ENCODE measurements at places on chromosomes 11 and 22.

DNA sequence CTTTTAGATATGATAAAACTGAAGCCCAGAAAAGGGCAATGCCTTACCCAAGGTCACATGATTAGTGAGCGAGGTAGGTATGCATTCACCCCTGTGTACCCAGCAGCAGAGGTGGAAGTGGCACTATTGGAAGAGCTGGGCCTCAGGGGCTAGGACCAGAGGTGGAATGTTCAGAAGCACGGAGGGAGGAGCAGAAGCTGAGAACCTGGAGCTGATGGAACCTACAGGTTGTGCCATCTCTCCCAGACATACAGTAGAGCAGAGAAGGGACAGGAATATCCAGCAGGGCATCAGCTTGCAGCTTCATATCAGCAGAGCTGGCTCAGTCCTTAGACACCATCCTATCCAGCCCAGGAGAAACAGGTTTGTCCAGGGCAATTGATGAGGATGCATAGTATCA lies 14.6 kb upstream of the FCHSD2 start:
- no peak for DNase-seq

DNA sequence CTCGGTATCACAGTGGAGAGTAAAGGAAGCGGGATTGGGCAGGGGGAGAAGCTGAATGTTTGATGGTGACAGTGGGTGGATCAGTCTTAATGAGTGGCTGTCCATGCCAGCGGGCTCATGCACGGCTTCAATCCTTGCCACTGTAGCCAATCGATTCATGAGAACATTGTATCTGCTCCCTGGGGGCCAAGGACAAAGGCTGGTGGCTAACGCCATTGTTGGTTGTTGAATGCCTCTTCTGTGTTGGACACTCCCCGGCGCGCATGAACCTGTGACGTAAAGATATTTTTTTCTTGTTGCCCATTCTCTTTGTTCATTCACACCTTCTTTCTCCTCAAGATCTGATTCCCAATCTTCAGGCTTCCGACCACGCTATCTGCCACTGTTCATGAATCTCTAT lies 20.9 kb upstream of the ATXN10 start:
- DNase-seq = no peak

DNA sequence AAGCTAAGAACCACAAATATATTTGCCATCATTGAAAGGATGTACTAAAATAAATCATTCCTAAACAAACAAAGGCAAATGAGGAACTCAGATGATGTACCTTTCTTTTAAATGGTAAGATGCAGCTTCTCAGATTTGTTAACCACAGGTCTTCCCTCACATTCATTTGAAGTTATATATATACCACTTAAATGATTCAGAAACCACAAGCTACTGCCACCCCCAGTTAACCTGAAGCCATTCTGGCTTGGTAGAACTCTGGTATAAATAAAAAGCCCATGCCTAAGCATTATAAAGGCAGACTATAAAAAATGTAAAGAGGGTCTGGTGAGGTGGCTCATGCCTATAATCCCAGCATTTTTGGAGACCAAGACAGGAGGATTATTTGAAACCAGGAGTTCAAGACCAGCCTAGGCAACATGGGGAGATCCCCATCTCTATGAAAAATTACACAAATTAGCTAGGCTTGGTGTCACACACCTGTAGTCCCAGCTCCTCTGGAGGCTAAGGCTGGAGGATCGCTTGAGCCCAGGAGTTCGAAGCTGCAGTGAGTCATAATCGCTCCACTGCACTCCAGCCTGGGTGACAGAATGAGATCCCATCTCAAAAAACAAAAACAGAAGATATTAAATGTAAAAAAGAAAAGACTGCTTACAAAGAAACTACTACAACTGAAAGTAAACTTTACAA lies 1185.3 kb downstream of the JRKL start:
- DNase-seq = no peak

DNA sequence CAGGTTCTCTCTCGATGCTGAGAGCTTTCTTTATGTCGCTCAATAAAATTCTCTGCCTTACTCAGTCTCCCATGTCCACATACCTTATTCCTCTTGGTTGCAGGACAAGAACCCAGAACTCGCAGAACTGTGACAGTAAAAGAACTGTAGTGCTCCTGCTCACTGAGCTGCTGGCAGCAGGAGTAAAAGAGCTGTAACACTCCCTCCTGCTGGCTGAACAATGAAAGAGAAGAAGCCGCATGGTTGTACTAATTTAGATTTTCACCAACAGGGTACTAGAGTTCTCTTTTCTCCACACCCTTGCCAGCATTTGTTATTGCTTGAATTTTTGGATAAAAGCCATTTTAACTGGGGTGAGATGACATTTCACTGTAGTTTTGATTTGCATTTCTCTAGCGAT lies 433.2 kb downstream of the GUCY1A2 start:
- DNase-seq = peak; percentile 13

GRCh38 chr11:8342821-8343681 lies 79.4 kb upstream of the LMO1 start:
- no peak for DNase-seq

GRCh38 chr11:102116453-102117205 lies 6.4 kb downstream of the YAP1 start:
- DNase-seq = no peak

- DNase-seq = peak; percentile 10
These were observed 27.4 kb upstream of the CXCR5 start for GRCh38 chr11:118856314-118856713.

DNA sequence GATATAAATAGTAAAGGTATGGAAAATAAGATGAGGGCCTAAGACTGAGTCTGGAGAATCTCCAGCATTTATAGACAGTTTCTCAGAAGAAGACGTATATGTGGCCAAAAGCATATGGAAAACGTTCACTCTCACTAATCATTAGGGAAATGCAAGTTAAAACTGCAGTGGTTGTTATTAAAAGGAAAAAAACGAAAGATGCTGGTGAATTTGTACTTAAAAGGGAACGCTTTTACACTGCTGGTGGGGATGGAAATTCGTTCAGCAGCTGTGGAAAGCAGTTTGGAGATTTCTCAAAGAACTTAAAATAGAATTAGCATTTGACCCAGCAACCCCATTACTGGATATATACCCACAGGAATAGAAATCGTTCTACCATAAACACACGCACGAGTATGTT lies 180.5 kb upstream of the CADM1 start:
- no peak for DNase-seq

- no peak for DNase-seq
These were observed 66.7 kb downstream of the PACSIN2 start for GRCh38 chr22:42948294-42948693.

GRCh38 chr11:28674433-28675103 lies 566.4 kb downstream of the METTL15 start:
- DNase-seq = no peak

DNA sequence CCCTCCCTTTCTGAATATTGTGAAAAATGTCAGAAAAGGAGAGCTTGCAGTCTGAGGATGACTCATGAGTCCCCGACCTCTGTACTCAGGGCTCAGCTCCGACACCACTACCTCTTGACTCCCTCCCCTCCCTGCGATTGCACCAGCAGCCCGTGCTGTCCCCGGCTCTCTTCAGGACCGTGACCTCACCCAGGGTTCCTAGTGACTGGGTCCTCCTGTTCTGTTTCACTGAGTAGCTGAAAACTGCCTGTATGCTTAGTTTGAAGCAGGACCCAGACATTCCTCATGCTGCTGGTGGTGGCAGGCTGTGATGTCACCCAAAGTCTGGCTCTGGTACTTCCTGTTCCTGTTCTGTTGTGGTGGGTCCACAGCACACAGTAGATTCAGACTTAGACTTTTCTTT lies 11.7 kb downstream of the PHRF1 start:
- DNase-seq = peak; percentile 96

DNA sequence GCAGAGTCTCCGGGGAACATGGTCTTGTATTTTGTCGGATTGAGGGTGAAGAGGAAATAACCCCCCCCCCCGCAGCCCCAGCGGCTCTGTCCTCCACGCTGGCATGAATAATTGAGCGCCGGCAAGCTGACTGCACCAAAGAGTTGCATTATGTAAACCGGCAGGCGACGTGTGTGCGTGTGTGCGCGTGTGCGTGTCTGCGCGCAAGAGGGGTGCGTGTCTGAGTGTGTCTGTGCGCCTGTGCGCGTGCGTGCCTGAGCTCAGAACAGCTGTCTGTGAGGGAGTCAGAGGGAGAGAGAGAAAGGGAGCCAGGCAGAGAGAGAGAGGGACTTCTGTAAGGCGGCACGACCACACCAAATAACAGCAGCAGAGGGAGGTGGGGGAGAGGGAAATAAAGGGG lies 94.4 kb downstream of the SCN3B start:
- DNase-seq = no peak

DNA sequence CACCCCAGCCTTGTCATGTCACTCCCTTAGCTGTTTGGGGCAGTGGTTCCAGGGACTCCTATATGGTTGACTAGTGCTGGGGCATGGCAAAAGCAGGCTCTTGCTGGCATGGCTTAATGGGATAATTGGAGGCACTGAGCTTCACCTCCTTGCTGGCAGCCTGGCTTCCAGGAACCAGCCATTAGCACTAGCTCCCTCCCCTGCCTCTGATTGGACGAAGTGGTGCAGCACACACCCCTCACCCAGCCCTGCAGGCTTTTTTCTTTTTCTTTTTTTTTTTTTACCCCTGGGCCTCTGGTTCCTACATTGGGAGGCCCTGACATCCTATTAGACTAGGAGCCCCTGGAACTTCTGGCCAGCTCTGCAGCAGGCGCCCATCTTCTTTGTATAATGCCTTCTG lies 18.6 kb downstream of the PHLDB1 start:
- no peak for DNase-seq

- no peak for DNase-seq
These were observed 37.7 kb downstream of the ST3GAL4 start for GRCh38 chr11:126393143-126393542.

All from Kasumi-1 (cell line).